Activated T-helper 1 cell treated with anti-CD3 and anti-CD28 coated beads, Interleukin-2, amount 50 U/mL, for 16 hours (primary cell): ENCODE measurements at places on chromosomes 7 and 10.

DNA sequence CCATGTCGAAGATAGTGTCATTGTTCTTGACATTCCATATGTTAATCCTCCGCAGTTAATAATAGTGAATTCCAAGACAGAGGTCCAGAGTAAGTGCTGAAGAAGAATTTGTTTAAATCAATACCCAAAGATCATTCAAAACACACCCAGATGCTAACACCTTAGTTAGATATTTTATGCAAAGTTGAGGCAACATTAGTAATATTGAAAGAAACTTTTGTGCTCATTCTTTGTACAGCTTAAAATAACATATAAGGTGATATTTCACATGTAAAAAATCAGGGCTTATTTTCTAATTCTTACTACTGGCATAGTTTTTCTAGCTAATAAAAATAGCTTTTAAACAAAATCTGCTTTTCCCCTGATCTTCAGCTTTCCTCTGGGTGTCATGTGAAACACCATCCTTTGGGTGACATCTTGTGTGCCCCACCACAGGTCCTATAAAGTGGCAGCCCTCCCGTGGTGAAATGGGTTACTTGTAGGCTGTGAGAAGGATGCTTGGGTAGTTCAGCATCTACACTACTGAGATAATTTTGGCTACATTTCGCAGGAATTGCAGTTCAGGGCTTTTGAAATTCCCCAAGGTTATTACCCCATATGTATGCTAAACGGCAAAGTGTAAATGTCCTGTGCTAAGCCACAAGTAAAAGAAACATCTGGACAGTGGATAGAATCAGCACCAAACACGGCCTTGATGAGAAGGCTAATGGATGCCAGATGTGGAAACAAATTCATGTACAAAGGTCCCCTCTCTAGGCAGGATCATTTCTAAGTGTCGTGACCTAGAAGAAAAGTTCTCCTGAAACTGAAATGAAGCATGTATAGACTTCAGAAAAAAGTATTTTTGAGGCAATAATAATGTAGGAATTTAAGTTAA is 105.4 kb downstream of the GRM3 start:
- DNase-seq: no peak

- no peak for DNase-seq
Observed at GRCh38 chr10:126392469-126392868, 4.2 kb upstream of the ADAM12 start.

DNA sequence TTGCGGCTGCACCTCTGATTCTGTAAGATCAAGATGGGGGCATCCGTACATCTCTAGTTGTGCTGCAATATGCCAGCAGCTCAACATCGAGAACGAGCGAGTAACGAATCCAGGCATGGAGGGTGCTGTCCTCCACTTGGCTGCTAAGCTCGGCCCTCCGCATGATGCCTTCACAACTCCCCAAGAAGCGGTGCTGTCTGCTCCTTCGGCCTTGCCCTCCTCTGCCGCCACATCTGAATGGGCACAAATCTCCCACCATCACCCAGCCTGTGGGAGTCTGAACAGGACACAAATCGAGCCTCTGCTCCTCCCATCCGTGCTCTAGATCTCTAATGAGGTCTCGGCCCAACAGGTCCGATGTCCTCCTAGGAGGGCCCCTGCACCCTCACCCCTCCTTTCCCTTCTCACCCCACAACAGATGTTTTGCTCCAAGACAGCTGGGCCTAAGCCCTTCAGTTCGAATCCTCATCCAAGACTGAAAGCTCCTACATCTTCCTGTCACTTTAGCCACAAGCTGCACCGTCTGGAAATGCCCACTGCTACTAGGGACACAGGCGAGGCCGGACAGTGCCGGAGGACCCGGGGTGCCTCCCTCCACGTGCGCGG is 86.7 kb downstream of the ZNF33B start:
- no peak for DNase-seq

DNA sequence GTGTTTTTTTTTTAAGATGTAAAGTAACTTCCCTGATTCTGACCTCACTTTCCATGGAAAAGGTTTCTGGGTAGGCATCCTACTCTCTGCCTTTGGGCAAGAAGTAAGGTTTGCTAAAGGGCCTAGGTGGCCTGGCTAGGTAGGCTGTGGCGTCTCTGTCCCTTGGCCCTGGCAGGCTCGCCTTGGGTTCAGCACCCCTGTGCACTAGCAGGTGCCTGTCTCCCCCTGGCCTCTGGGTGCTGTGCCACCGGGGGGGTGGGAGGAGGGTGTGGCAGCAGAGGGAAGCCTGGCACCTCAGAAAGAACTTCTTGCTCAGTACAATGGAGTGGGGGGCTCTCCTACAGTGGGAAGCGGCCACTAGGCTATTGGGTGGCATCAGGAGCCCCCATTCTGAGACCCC is 14.0 kb downstream of the TECPR1 start:
- no peak for DNase-seq

- no peak for DNase-seq
Observed at GRCh38 chr10:115659616-115660015, 566.5 kb downstream of the ATRNL1 start.
